Esophagus muscularis mucosa (tissue), 4 donors: ENCODE measurements at places on chromosomes 4 and X. TPM values are rescaled to one million over a fixed set of nuclear protein-coding genes. Genes with fewer than 3 reads are reported as not detected.

Gene CXCL5
- total RNA-seq, result not detected

Gene SERTM2
- not detected for total RNA-seq

Gene MAB21L2
- total RNA-seq, result not detected

Gene ESX1
- not detected for total RNA-seq

Gene PRSS12
- under 0.01 TPM for total RNA-seq

Gene XAGE1B
- total RNA-seq, result not detected

Gene ARHGAP36
- total RNA-seq, result 0.34 TPM

Gene XAGE1A
- not detected for total RNA-seq

Gene INPP4B
- 23.4 TPM for total RNA-seq

Gene TASL
- total RNA-seq, result 0.13 TPM

Gene C4orf51
- total RNA-seq, result not detected

Gene OTUD6A
- total RNA-seq, result not detected

Gene NWD2
- 0.42 TPM for total RNA-seq

Gene KLHL15
- 12.0 TPM for total RNA-seq

Gene STPG2
- total RNA-seq, result not detected

Gene INTS12
- 22.2 TPM for total RNA-seq

Gene P2RY8
- 2.2 TPM for total RNA-seq

Gene PAK3
- 0.42 TPM for total RNA-seq

Gene ARMCX6
- total RNA-seq, result 15.7 TPM
